ENCODE measurements at places on chromosomes 3 and 15.

DNA sequence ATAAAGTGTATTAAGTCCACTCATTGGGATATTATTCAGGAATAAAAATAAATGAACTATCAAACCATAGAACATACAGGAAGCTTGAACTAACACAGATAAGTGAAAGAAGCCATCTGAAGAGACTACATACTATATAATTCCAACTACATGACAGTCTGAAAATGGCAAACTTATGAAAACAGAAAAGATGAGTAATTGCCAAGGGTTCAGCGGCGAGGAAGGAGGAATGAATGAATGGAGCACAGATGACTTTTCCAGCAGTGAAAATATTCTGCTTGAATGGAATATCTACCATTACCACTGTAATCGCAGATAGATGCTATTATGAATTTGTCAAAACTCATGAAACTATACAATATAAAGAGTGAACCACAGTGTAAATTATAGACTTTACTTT lies 79.7 kb downstream of the PEAK1 start:
- DNase-seq = no peak

GRCh38 chr3:50567011-50567385 lies 549 bp downstream of the C3orf18 start:
- no peak for DNase-seq

GRCh38 chr3:197505796-197506548 lies 49.8 kb downstream of the BDH1 start:
- no peak for DNase-seq

DNA sequence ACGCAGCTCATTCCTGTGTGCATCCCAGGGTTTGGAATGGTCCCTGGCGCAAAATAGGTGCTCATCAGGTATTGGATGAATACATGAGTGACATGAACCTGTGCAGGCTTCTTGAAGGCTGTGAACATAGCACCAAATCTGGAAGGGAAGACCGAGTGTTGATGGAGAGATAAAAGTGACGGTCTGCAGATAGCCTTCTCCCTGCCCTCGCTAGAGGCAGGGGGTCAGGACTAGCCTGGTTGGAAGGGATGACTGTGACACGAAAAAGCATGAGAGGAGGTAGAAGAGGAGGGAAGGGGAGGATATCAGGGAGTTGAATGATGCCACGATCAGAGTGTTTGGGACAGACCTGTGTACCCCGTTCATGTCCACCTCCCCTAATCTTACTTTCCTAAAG lies 267.1 kb downstream of the XXYLT1 start:
- no peak for DNase-seq

DNA sequence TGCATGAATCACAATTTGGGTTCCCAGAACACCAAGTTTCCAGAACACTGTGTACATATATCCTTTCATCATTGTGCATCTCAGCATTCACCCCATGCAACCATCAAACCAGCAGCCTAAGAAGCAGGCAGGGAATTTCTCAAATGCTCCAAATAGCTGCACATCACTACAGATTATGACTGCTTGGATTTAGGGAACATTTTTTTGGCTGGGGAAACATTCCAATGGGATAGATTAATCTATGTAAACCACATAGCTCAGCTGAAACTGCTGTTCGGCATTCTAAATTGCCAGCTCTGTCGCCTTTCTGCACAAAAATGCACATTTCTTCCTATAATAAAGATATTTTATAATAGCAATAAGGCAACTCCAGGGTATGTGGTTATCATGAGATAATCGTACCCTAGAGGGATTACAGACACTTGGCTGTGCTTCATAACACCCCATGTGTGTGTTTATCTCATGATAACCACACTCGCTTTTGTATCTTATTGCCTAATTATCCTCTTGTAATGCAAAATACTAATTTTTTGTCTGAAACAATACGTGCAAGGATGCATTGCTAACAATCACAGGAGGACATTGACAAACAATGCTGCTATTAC lies 483.7 kb upstream of the DPH6 start:
- DNase-seq = no peak
